ENCODE measurements at places on chromosomes 16 and 17.
A peak's percentile ranks its signal among the peaks of the same experiment; 100 is the strongest.

DNA sequence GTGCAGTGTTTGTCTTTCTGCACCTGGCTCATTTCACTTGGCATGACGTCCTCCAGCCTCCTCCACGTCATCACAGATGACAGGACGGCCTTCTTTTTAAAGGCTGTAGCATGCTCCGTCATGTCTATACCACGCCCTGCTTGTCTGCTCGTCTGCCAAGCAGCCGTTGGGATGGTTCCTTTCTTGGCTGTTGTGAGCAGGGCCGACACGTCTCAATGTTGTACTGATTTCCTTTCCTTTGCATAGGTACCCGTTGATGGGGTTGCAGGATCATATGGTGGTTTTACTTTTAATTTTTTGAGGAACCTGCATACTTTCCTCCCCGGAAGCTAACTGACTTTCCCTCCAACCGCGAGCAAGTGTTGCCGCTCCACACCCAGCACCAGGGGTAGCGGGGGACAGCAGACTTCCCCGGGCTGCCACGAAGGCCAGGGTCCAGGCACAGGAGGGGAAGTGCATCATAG is 212.2 kb upstream of the ZNF469 start:
- no peak for DNase-seq

GRCh38 chr17:60388742-60389141 is 3.2 kb downstream of the USP32 start:
- DNase-seq: no peak

DNA sequence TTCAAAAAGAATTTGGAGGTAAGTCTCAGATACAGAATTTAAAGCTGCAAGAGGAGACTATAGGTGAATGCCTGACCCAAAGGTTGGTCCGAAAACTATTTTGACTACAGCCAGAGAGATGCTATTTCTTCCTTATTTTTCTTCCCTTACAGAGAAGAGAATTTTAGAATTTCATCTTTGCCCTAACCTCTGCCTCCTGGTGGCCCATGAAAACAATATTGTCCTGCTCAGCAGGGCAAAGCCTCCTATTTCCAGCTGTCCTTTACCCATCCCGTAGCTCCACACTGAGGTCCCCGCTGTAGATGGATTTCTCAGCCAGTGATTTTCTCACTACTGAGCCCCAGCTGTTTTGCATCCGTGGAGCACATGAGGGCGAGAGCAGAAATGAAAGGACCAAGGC is 24.6 kb downstream of the HOXB1 start:
- DNase-seq: no peak

DNA sequence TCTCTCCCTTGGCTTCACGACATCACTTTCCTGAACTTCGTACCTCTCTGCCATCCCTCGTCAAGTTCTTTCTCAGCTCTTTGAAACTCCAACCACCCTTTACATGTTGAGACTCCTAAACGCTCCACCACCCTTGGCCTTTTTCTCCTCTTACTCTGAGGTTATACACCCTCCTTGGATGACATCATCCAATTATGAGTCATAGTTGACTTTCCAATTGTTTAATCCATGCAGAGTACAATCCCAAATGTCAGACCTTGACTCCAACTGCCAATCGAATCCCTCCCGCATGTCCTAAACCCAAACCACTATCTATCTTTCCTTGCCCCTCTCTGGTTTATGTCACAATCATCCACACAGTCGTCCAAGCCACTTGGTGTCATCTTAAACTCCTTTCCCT is 18.4 kb upstream of the C16orf82 start:
- no peak for DNase-seq

DNA sequence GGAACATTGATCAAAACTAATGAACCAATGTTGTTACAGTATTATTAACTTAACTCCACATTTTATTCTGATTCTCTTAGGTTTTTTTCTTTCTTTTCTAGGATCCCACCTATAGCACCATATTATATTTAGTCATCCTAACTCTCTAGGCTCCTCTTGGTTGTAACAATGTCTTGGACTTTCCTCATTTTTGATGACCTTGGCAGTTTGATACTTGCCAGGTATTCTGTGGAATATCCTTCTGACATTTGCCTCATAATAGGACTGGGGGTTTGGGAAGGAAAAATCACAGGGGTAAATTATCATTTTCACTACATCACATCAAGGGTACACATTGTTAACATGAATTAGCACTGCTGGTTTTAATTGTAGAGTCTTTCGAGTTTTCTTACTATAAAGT is 851.6 kb upstream of the SOX9 start:
- DNase-seq: no peak

DNA sequence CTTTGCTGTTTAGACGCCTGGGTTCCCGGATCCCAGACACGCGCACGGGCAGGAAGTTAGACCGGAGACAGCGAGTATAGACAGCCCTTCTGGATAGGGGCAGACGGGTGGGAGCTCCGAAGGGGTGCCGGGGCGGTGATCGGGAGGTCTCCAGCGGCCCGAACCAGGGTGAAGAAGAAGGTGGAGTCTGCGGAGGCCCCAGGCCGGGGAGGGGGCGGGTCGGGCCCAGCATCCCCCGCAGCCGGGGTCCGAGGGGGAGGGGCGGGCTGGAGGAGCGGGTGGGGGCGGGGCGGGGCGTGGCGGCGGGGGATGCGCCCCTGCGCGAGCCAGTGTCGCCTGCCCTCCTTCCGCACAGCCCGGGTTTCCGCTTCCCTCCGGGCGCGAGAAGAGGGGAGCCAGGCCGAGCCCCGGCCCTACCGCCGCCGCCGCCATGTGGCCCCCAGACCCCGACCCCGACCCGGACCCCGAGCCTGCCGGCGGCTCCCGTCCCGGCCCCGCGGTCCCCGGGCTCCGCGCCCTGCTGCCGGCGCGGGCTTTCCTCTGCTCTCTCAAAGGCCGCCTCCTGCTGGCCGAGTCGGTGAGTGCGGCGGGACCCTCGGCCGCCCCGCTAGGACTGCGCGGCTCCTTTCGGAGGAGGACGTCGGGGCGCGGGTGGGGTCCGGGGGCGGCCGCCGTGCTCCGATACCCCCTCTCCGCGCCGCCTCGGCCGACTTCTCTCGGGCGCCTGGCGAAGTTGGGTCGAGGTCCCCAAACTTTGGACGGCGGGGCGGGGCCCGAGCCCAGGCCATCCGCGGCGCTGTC is at the start of gene CMTM3:
TSS of gene CMTM3 (plus strand) at position 329 of the 801 bp plus-strand sequence. CDS start at position 431, 102 bp downstream.
- DNase-seq: peak; percentile 29

DNA sequence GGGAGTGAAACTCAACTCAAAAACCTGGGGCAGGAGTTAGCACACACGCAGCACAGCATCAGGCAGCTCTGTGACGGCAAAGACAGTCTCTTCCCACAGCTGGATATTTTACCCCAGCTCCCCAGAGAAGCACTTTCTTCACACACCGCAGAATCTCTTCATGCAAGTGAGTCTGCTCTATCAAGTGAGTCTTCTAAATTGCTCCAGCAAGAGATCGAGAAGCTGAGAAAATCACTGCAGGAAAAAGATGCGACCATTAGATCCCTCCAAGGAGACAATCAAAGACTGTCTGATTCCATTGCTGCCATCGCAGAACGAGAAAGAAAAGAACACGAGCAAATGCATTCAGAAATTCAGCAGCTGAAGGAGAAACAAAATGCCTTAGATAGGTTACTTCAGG is 16.9 kb upstream of the LCMT1 start:
- DNase-seq: no peak

DNA sequence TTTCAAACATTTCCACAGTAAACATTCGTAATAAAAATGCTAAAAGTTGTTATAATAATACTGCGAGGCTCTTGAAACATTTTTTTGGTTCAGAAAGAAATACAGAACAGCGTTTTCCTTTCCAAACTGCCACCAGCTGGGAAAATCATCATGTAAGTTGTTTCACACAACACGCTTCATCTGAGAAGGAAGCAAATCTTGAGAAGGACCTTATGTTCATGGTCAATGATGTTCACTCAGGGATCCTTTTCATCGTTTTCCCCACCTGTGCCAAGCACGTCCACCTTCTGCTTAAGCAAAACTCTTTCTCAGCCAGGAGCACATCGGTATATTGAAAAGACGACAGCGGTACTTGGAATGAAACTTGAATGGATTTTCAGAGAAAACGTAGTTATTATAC is 274.5 kb upstream of the ELAC2 start:
- DNase-seq: no peak

DNA sequence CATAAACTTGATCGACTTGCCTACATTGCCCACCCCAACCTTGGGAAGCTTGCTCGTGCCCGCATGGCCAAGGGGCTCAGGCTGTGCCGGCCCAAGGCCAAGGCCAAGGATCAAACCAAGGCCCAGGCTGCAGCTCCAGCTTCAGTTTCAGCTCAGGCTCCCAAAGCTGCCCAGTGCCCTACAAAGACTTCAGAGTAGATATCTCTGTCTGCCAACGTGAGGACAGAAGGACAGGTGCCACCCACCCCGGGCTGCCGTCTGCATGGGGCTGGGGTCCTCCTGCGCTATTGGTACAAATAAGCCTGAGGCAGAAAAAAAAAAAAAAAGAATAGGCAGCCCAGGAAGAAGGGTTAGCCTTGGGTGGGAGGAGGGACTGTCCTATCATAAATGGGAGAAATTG is 37.1 kb downstream of the DNAH2 start:
- DNase-seq: no peak

DNA sequence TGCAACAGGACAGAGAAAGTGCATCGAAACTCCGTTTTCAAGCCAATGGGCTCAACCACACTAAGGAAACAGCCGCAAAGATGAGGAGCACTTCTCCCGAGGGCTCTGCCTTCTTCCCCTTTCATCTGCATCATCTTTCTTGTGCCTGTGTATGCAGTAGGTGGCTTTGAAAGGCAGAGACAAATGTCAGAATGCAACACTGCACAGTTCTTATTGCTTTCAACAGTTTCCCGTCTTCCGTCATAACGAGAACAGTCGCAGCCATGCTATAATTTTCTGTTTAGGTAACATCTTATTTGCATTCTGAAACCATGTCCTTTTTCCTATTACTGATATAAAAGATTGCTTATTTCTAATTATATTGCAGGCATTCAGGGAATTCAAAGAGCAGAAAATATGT is 205.2 kb downstream of the SLC39A11 start:
- DNase-seq: no peak

Measured in MM.1S (cell line).